B cell (primary cell): ENCODE measurements at places on chromosomes 1 and 21. TPM values are rescaled to one million over a fixed set of nuclear protein-coding genes. Genes with fewer than 3 reads are reported as not detected.
A peak's percentile ranks its signal among the peaks of the same experiment; 100 is the strongest.

Gene BARHL2
- not detected in 2 replicates for total RNA-seq

- DNase-seq = no peak
- no peak overlapping the region for H3K27ac ChIP-seq
- no peaks in the 10 kb centered on the region for H3K4me1 ChIP-seq
- H3K27me3 ChIP-seq = no peaks in the 10 kb centered on the region
These were observed 17.6 kb downstream of the CTPS1 start for GRCh38 chr1:40997096-40997495.

Gene FAM72D
- total RNA-seq = 0.32 TPM in 1 of 2 replicates, not detected in the other

- H3K4me1 ChIP-seq = peaks cover 98% of the 10 kb centered on the region
- no peaks in the 10 kb centered on the region for H3K27me3 ChIP-seq
These were observed 13.7 kb downstream of the SELL start for GRCh38 chr1:169697755-169698154.

DNA sequence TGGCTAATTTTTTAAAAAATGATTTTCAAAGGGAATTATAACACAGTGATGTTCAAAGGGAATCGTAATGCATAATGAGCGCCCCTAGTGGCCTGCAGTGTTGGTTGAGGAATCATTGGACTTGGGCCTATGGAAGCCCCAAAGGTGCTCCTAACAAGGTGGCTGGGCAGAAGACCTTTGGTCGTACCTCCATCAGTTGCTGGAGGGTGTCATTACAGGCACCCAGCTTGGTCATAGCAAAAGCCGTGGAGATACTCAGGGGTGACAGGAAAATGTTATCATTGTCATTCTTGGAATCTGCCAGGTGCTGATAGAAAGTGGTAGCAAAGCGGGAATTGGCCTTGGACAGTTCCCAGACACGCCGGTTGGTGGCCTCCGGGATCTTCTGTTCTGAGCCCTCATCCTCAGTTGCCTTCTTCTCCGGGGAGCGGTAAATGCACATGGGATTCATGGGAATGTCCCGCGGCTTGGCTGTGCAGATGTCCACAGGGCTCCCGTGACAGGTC, 2.7 kb downstream of the SERPINC1 start:
- H3K27ac ChIP-seq = no peak overlapping the region
- DNase-seq = peak; percentile 23
- H3K4me3 ChIP-seq = no peak overlapping the region
- no peaks in the 10 kb centered on the region for H3K4me1 ChIP-seq

DNA sequence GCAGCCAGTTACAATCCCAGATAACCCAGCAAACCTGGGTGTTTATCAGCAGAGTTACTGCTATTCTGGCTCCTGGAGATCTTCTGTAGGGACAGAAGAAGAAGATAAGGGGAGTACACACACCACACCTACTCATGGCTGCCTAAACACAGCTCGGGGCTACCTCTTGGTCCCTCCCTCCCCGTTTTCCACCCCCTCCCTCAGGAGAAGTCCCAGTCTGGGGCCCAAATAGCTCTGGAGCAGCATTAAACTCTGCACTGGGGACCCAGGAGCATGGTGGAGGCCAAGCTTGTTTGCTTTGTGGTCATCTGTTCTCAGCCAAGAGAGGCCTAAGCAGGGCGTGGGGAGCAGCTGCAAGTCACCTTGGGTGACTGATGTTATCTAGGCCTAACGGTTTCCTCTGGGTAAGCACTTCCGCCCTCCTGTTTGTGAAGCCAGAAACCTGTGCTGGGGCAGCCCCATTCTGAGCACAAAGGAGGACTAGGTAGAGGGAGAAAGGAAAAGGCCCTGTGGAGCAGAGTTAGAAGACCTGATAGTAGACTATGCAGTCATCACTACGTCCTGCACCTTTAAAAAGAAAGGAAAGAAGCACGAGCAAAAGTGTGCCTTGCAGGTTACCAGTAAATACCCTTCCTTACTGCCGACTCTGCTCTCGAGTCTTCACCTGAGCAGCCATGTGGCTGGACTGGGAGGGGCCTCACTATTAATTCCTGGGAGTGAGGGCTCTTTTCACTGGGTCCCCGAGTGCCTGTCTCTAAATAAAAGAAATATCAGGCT, 2.0 kb upstream of the RCSD1 start:
- DNase-seq = peak; percentile 82
- H3K36me3 ChIP-seq = peaks cover 4% of the 10 kb centered on the region
- H3K4me3 ChIP-seq = peak overlapping the region; percentile 16
- H3K4me1 ChIP-seq = peaks cover 72% of the 10 kb centered on the region

DNA sequence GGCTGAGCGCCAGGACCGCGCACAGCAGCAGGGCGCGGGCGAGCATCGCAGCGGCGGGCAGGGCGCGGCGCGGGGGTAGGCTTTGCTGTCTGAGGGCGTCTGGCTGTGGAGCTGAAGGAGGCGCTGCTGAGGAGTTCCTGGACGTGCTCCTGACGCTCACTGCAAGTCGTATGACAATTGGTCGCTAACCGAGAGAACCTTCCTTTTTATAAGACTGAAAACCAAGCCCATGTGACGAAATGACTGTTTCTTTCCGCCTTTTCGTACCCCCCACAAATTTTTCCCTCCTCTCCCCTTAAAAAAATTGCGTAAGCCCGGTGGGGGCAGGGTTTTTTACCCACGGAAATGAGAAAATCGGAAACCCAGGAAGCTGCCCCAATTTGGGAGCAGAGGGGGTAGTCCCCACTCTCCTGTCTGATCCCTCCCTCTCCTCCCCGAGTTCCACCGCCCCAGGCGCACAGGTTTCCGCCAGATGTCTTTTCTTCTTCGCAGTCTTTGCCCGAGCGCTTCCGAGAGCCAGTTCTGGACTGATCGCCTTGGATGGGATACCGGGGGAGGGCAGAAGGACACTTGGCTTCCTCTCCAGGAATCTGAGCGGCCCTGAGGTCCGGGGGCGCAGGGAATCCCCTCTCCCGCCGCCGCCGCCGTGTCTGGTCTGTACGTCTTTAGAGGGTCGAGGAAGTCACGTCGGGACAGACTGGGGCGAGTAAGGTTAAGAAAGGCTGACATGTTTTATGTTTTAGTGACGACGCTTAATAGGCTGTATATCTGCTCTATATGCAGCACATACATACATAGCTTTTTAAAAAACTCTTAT, at the start of gene PTGS2:
PTGS2 (minus strand) TSS at position 179 of the 817 bp plus-strand sequence; CDS start at position 46, 133 bp downstream.
- H3K36me3 ChIP-seq = no peaks in the 10 kb centered on the region
- peak; percentile 18 for DNase-seq
- no peak within 1 kb of the TSS for H3K27ac ChIP-seq
- peak within 1 kb of the TSS; percentile 47 for H3K4me3 ChIP-seq

Gene PCBP3
- 2.3 and 2.7 TPM in 2 replicates for total RNA-seq

DNA sequence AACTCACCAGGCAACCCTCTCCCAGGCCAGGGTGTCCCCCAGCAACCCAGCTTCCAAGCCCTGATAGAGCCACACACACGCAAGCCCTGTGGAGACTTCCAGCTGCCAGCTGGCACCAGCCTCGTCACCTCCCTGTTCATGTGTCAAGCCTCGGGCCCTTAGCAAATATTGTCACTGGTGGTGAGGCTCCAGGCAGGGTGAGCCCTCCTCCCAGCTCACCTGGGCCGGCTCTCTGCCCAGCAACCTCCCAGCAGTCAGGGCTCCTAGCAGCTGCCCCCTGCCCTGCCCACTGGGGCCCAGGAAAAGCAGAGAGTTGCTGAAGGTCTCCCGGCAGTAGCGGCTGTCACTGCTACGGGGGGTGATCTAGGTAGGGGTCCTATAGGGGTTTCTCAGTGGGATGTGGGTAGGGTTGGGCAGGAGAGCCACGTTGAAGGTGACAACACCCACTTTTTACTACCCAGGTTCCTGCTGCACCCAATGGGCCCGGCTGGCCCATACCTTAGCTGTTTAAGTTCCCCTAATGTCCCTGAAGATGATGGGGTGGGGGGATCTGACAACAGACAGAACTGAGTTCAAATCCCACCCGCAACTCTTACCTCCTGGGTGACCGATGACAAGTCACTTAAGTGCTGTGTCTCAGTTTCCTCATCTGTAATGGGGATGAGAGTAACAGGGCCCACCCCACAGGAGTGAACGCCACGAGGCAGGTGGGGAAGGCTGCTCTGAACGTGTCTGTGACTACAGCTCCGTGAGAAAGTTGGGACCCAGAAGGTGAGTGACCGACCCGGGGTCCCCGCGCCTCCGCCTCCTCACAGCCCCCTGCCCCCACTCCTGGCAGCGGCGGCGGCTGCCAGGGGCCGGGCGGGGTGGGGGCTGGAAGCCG, 678 bp downstream of the TTC39A start:
- no peak for DNase-seq
- H3K4me1 ChIP-seq = peaks cover 12% of the 10 kb centered on the region
- peaks cover 10% of the 10 kb centered on the region for H3K27me3 ChIP-seq
- no peak overlapping the region for H3K27ac ChIP-seq
- H3K4me3 ChIP-seq = no peak overlapping the region

GRCh38 chr21:45552696-45553391, 10.6 kb upstream of the SLC19A1 start:
- H3K27me3 ChIP-seq = no peaks in the 10 kb centered on the region
- no peak overlapping the region for H3K27ac ChIP-seq
- H3K4me3 ChIP-seq = no peak overlapping the region

Gene DRAM2
- 102 and 108 TPM in 2 replicates for total RNA-seq

Gene FMN2
- total RNA-seq = not detected in 2 replicates

Gene E2F2
- 1.2 and 3.2 TPM in 2 replicates for total RNA-seq

Gene TAS1R3
- total RNA-seq = 4.0 and 4.1 TPM in 2 replicates

Gene FCGR2B
- total RNA-seq = 143 and 144 TPM in 2 replicates

DNA sequence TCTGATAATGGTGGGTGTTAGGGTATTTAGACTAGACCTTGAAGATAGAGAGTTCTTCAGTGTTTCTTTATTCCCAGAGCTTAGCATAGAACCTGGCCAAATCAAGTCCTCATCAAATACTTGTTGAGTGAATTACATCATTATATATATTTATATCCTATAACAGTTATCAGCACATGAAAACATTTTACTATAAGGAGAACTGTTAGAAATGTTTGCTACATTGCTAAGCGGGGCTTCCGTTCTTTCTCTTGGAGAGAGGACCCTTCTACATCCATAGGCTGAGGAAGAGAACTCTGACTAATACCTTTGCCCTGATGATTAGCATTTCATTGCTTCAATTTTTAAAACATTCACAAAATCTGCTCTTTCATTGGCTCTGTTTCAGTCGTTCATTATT, 66.5 kb upstream of the NBL1 start:
- DNase-seq = no peak
- no peaks in the 10 kb centered on the region for H3K27me3 ChIP-seq
- no peak overlapping the region for H3K4me3 ChIP-seq
- no peak overlapping the region for H3K27ac ChIP-seq
- no peaks in the 10 kb centered on the region for H3K36me3 ChIP-seq
- H3K4me1 ChIP-seq = peaks cover 4% of the 10 kb centered on the region
